ENCODE measurements at places on chromosomes 2 and 18.

DNA sequence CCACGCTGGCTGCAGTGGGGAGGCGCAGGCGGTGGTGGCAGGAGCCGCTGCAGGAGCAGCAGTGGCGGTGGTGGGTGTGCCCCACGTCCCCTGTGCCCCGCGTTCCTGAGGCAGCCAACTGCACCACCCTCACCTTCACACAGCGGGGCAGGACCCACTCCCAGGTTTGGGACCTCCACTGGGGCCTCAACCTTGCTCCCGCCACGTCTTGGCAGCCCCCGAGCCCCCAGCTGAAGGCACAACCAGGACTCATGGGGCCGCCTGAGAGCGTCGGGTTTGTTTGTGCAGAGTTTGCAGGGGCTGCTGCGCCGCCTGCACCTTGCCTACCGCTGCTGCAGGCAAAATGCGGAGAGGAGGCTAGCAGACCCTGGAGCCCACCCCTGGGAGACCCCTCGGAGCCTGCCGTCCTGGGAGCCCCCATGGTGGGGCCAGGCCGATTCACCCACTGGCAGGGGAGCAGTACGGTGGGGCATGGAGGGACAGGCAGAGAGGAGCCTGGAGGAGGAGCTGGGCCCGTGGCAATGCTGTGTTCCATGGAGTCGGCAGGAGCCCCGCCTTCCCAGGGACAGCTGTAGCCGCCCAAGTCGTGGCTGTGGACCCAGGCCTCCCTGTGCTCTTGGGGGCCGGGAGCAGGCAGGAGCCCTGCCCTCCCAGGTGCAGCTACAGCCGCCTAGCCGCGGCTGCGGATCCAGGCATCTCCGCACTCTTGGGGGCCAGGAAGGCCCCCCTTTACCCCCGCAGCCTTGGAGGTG lies 14.7 kb upstream of the EML6 start:
- DNase-seq: no peak

- DNase-seq: no peak
Measured at GRCh38 chr2:47034973-47035609, 119.5 kb upstream of the MCFD2 start.

- DNase-seq: peak; percentile 80
Measured at GRCh38 chr2:6184532-6185292, 492.5 kb downstream of the SOX11 start.

DNA sequence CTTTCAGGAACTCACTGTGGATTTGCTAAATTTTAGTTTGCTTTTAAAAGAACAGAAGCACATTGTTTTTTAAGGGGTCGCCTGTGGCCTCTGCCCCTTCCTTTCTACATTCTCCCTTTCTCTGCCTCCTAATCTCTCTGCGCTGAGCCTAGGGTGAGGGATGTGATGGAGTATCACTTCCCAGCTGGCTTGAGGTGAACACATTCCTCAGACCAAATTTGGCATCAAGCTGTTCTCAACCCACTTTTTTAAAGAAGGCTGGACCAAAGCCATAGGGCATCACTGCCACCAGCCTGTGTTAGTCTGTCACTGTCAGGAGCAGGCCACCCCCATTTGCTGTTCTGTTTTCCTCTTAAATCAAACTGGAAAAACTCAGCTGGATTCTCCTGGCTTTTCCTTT lies 27.4 kb downstream of the EIF4E2 start:
- DNase-seq: no peak

GRCh38 chr2:123770996-123771720 lies 253.9 kb upstream of the CNTNAP5 start:
- DNase-seq: no peak

DNA sequence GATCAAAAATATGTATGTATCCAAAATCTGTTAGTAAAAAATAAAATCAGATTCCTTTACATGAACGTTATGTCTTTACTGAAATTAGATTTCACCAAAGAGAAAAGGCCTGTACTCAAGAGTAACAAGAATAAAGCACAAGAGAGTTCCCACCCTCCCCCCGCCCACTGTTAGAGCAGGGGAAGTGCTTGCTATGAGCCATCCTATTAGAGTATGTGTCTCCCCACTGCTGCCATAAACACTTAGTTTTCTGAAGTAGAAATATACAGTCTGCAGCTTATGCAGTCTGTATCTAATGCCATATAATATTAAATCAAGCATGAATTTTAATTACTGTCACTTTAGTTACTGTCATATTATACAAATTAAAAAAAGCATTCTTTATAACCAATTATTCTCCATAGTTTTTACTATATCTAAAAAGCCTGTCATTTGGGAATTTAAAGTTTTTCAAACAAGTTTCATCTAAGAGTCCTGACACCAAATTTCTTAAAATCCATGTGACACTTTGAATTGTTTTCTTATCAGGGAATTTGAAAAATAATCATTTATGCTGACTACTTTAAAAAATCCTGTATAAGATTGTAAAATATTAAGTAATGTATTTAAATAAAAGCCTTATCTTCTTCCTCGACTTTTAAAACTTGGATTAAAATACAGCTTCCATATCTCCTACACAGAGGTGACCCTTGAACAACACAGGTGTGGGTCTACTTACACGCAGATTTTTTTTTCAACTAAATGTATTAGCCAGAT lies 51.8 kb upstream of the GPR75 start:
- no peak for DNase-seq

DNA sequence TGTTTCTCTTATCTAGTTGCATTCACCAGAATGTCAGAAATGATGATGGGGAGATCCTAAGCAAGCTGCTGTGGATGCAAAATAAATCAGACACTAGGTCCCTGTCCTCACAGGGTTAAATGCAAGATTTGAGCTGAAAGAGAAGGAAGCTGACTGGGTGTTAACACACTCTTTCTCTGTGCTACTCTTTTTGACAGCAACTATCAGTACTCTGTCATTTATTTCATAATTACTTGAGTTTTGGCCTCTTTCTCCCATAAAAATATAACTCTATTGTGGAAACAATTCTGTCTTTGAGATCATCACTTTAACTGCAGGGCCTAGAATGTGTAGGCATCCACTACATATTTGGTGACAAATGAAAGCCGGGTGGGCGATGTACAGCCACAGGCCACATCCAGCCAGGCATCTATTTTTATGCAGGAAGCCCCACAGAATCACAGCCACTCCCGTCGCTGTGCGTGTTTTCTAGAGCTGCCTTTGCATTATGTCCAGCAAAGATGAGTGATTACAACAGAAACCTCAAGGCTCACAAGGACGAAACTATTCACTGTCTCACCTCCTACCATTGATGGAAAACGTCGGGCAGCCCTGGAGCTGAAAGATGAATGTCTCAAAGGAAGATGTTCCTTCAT lies 849.0 kb downstream of the RNF144A start:
- peak; percentile 3 for DNase-seq

DNA sequence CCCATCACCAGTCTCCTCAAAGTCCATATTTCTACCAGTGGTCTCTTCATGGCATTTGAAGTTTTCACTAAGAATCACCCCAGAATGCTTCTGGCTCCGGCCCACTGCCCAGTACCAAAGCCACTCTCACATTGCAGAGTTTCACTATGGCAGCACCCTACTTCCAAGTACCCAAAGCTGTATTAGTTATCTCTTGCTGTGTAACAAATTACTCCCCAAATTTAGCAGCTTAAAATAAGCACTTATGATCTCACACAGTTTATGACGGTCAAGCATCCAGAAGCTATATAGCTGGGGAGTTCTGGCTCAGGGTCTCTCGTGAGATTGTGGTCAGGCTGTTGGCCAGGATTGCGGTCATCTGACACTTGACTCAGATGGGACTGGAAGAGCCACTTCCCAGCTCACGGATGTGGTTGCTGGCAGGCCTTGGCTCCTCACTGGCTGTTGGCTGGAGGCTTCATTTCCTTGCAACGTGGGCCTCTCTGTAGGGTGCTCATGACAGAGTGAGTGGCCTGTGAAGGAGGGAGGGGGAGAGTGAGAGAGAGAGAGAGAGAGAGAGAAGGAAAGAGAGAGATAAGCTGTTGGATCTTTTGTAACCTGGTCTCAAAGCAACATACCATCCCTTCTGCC lies 189.5 kb downstream of the CTIF start:
- peak; percentile 99 for DNase-seq

DNA sequence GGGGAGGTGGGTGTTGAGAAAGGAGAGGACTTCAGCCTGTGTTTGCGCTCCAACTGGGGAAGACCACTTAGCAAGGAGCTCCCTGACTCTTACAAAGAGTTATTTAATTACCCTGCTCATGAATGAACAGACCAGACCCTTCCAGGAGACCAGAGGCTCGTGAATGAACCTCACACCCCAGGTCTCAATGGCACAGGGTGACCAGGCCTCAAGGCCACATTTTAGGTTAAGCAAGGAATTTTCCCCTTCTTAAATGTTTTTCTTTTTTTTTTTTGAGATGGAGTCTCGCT lies 25.3 kb downstream of the SMAD7 start:
- no peak for DNase-seq

DNA sequence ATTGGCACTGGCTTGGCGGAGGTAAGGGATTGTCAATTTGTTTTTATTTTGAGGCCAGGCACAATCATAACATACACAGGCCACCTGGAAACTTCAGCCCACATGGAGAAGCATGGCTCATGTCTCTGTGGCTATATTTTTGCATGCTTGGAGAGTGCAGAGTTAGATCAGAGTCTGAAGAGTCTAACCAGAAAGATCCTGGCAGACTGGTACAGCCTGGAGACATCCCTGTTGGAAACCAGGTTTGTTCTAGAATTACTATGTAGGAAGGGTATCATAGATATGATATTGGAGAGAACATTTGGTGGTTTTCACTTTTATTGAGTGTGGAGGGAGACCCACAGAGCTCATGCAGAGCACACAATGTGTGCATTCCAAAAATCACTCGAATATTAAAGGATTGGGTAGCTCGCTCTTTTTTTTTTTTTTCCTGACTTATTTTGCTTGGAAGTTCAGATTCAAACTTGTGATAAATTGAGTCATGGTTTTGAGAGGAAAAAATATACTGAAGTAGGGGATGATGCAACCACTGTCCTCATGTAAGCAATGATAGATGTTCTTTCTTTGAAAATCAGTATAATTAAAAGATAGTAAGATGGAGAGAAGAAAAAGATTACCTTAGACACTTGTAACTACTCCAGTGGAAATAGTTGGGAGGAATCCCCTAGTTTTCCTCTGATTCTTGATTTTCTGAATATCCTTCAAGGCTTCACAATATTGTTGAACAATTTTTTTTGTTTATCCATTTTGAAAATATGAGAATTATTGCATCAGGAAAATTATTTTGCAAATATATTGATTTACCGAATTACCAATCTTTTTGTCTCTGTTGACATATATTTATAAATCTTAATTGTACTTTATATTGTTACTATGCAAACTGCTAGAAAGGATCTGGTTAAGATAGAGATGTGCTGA lies 185.7 kb upstream of the ZEB2 start:
- DNase-seq: peak; percentile 49

- DNase-seq: no peak
Measured at GRCh38 chr2:159118859-159119500, 150.5 kb downstream of the TANC1 start.

GRCh38 chr18:14978962-14979535 lies 231.1 kb downstream of the ANKRD30B start:
- peak; percentile 42 for DNase-seq

GRCh38 chr2:71560638-71561011 lies 107.3 kb downstream of the DYSF start:
- DNase-seq: peak; percentile 22

DNA sequence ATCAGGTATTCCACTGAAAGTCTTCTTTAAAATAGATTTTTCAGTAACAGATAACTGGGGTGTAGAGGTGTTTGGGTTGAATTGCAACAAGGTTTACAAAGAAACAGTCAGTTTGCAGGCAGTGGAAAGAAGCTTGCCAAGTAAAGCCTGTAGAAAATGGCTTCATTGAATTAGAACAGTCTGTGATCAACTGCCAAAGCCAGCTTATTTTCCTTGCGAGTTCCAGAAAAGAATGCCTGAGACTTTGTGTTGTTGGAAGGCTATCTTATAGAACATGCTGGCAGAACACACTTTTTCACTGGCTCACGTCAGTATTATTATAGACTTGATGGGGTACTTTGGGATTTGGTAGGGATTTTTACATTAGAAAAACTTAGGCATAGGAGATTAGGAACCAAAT lies 601.0 kb downstream of the XIRP2 start:
- DNase-seq: no peak

DNA sequence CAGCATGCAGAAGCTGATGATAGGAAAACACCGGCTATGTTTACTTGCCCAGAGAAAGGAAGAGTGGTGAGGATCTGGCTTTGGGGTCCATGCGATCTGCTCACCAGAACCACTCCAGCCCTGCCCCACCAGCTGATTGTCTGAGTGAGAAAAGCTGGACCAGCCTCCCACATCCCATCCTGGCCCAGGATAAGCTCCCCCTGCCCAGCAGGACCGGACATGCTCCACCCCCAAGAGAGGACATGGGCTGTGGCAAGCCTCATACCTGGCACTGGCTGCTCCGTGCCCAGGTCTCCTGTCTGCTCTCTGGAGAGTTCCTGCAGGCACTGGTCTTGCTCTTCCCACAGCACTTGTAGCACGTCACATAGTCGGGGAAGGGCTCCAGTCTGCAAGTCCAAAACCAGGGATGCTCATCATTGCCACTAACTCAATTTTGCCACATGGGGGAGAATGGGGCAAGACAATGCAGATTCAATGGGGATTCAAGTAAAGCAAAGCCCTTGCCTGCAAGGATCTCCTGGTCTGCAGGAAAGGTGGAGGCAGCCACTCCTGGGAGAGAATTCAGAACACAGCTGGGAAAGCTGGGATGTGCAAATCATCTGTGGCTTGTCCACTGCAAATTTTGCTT lies 30.0 kb downstream of the SCTR start:
- no peak for DNase-seq

DNA sequence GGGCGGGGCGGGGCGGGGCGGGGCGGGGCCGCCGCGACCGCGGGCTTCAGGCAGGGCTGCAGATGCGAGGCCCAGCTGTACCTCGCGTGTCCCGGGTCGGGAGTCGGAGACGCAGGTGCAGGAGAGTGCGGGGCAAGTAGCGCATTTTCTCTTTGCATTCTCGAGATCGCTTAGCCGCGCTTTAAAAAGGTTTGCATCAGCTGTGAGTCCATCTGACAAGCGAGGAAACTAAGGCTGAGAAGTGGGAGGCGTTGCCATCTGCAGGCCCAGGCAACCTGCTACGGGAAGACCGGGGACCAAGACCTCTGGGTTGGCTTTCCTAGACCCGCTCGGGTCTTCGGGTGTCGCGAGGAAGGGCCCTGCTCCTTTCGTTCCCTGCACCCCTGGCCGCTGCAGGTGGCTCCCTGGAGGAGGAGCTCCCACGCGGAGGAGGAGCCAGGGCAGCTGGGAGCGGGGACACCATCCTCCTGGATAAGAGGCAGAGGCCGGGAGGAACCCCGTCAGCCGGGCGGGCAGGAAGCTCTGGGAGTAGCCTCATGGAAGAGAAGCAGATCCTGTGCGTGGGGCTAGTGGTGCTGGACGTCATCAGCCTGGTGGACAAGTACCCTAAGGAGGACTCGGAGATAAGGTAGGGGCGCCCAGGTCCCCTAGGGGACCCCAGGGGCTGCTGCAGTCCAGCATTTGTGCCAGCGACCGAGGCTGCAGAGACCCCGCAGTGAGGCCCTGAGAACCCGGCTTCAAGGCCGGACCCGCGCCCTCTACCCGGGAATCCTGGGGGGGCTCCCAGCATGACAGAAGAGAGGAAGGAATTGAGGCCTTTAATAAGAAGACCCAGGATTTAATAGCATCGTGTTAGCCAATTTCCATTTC lies at the start of gene KHK:
TSS of gene KHK (plus strand) at position 49 of the 870 bp plus-strand sequence. CDS start at position 537, 488 bp downstream.
- no peak for DNase-seq

Data from fibroblast of upper back skin (primary cell).